Eye (tissue), 1 donor: ENCODE measurements at places on chromosomes 3 and 15.
A peak's percentile ranks its signal among the peaks of the same experiment; 100 is the strongest.

DNA sequence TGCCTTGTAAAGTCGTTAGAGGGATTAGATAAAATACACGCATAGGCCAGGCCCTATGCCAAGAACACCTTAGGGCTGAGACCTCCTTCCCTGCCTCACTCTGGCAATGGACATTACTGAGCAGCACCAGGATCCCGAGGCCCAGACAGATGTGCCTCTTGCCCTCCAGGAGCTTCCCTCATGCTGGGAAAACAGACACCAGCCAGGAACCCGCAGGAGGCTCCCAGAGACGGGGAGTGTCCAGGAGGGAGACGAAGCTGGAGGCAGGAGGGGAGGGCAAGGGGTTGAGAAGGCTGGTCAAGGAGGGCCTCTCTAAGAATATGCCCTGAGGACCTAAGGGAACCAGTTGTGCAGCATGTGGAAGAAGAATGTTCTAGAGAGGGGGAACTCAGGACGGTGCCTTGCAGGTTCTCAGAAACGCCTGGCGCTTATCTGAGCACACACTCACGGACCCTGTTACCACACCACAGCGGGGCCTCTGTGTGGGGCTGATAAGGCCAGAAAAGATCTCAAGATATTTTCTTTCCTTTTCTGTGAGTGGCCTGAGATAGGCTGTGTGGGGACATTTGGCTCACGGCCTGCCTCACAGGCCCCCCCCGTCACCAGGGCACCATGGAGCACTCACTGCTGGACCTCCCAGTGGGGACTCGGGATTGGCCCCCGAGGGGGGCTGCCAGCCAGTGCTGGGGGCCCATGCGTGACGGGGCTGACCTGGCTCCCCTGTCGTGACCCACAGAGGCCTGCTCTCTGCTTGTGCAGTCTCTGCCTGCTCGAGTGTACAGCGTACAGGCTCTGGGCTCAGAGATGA is 22.0 kb upstream of the CYP11A1 start:
- DNase-seq = no peak

- DNase-seq = no peak
Observed at GRCh38 chr3:6655275-6655674, 205.6 kb upstream of the GRM7 start.

DNA sequence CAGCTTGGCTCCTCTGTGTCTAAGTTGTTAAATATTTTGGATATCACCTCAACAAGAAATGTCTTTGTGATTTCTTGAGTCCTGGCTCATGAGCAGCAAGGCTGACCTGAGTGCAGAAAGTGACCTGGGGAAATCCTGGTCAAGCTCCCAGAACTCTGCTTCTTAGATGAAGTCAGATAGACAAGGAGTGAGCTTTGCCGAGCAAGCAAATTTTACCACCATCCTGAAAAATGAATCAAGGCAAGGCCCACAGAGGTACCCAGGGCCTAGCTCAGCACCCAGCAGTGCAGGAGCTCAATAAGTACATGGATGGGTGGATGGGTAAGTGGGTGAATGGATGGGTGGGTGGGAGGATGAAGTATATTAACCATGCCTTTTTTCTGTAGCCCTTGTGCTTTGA is 291.8 kb downstream of the UACA start:
- DNase-seq = no peak

- no peak for DNase-seq
Observed at GRCh38 chr3:144549166-144549565, 577.5 kb downstream of the DIPK2A start.

GRCh38 chr3:29183346-29184087 is 97.4 kb upstream of the RBMS3 start:
- DNase-seq = no peak

DNA sequence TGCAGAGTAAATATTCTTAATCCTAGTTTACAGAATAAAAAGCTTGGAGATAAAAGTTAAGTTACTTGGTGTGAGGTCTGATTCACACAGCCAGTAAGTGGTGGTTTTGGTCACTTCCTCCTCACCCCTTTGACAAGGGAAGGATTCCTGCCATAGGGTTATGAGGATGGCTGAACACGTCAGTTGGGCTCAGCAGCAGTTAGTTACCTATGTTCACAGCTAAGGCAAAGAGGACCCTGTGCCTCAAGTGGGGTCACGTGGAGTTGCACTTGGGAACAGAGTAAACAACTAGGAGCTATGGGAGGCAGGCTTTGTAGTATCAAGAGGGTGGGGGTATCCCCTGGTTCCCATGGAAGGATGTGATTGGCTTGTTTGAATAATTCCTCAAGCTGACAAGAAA is 232.2 kb downstream of the UBE2E2 start:
- no peak for DNase-seq

DNA sequence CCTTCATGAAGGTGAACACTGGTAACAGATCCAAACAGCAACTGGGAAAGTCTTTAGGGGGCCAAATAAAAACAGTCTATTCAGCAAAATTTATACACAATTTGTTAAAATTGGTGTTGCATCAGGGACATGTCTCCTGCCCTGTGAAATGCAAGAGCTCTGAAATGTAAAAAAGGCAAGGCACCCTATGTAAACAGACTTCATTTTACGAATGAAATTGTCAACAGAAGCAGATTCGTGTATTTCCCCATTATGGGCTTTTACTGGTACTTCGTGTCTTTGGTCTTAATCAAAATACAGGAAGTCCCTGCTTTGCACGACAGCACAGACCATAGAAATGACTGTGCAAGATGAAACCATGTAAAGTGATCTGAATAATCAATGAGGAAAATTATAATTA is 127.3 kb upstream of the THBS1 start:
- DNase-seq = no peak

DNA sequence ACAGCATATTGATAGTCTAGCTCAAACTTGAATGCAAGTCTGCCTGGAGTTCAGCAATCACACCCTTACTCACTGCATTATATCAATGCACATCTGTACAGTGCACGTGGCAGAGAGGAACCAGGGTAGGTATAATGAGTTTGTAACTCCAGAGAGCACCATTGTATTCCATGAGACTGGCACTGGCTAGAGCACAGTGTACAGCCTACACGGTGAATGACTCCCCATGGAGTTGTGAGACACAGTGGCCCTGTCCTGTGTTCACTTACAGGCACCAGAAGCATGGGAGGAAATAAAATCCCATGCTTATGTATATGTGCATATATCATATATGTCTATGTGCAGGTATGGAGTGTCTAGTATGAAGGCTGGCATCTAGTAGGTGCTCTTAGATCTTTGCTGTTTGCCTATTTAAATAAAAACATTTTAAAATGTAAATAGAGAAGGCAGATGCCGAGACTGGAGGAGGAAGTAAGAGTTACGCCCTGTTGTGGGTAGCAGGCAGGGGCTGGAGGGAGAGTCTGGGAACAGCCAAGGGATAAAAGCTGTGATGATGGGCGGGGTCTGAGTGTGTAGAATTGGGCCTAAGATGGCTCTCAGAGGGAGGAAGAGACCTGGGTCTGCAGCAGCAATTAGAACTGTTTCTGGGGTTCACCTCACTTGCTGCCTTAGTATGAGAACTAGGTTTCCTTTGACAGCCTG is 360.7 kb upstream of the ICE2 start:
- DNase-seq = no peak

DNA sequence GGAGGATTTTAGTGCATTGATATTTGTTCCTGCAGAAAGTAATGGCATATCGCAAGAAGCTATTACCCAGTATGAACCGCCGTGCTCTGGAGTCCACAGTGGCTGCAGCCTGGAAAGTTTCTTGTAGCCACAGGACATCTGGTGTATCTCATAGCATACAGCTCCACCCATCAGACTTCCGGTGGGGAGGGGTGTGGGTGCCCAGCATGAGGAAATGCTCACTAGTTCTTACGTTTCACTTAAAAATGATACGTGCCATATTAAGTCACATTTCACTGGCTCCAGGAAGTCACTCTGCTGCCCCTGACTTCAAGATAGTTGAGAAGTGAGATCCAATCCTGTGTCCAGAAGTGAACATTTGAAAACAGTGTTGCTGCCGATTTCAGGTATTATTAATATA is 990.4 kb downstream of the GBE1 start:
- DNase-seq = no peak

DNA sequence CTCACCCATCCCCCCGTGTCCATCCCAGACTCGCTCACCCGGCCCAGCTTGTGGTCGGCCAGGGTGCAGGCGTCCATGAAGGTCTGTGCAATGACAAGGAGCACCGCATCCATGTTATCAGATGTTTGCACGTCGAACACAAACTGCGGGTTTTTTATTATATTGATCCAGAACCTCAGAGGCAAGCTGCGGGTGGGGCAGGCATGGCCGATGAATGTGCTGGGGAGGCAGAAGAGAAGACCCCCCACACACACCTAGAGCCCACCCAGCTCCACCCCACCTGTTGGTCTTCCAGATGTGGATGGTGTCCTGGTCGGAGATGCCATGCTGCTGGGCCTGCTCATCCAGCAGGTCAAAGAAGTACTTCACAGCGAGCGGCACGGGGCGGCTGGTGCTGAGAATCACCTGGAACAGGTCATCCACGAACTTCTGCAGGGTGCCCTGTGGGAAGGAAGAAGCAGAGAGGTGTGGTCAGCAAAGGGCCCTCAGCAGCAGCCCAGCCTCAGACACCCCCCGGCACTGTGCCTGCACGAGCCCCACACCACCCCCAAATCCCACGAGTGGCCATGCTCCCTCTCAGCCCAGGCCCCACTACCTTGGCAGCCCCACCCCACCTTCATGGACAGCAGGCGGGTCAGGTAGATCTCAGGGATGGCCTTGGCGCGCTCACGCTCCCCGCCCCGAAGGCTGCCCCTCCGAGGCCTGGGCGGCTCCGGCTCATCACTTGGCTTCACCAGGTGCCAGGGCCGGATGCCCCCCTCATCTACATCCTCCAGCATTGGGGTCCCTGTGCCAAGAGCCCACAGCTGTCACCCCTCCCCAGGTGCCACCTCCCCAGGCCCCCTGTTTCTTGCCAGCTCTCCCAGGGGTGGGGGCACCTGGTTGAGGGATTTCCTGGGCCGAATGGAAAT is 20.3 kb downstream of the PLXNB1 start:
- DNase-seq = no peak

DNA sequence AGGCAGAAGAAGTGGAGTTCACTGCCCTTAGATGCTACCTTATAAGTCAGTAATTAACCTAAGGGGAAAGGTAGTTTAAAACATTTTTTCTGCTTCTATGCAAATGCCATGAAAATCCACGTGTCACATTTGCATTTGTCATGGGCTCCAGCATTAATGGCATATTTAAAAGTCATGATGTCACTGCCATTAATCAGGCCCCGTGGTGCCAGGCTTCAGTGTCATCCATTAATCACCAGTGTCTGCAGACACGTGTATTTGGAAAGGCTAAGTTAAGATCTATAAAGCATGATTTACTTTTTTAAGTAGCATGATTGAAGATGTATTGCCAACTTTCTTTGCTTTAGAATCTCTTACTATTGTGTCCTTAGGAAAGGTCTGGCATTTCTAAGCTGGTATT is 857.8 kb downstream of the TUSC7 start:
- no peak for DNase-seq

- DNase-seq = no peak
Observed at GRCh38 chr3:20194793-20195460, 8.9 kb upstream of the SGO1 start.

DNA sequence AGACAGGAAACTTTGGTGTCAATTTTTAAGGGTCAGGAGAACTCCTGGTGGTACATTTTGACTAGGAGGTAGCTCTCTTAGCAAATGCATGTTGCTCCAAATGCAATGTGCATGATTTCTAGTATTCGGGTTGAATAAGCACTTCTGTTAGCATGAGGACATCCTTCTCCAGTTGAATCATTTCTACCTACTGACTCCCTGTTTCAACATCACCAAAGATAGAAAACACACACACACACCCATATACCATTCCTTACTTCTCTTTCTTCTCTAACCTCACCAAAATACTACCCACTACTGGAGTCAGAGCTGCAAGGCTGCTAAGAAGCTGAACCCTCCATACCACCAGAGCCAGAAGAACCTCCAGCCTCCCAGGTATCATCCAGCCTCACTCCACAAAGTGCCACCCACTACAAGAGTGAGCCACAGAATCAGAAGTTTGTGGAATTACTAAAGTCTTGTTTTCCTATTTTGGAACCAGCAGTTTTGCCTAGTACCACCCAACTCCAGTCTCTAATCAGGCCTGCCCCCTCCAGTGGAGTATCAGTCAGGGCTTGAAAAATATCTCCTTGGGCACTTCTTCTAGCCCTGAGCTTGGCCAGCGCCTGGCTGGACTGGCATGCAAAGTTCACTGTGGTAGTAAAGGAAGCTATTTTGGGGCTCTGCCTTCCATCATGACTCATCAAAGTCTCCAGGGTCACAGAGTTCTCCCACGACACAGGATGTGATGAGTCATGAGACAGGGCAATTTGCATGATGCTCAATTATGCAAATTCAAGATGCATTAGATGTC is 110.3 kb downstream of the CYP19A1 start:
- DNase-seq = no peak

DNA sequence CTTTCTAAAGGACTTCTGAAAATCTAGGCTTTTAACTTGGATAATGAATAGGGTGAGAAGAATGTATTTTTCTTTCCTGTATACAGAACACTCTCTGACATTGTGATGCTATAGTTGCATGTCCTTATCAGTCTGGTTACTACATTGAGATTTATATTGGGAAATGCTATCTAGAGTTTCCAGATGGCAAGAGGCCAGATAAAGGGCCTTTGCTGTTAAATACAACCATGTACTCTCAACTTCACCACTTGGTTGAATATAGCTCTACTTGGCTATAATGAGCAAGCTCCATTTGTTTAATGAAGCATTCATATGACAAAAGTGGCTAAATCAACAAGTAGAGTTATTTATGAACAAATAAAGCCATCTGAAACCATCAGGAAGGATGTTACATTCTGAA is 91.0 kb downstream of the IGSF11 start:
- no peak for DNase-seq

GRCh38 chr3:185943760-185944106 is 5.9 kb upstream of the TRA2B start:
- no peak for DNase-seq

DNA sequence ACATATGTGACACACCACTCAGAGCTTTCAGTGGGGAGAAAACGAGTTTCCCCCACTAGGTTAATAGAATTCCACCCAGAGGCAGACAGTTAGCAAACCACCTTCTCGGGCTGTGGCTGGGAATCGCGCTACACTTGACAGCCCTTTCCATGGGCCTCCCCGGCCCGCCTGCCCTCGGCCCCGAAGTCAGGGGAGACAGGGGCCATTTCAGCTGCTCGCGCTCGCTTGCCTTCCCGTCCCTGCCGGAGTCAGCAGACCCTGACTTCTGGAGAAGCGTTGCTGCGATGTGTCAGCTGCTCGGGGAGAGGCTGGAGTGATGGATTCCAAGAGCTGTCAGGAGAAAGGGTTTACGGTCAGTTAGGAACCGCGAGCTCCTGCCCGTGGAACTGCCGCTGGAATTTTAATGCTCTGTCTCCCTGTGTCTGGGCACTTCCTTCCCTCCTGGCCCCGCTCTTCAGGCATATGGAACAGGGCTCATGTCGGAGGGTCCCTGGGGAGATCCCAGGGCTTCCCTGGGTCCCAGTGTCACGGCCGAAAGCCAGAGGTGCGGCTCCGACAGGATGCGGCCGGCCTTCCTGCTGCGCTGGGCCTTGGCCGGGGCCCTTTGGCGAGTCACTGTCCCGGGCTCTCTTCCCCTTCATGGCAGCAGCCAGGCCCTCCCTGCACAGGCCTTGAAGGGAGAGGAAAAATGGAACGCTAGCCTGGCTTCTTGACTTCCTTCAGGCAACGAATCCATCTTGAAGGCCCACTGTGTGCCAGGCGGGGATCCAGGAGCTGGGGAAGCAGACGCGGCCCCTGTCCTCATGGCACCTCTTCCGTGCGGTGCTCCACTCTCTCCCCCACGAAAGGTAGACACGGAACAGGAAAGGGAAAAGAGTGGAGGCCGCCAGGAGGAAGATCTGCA is 38.4 kb upstream of the VPS8 start:
- peak; percentile 80 for DNase-seq
